EL (cell line): ENCODE measurements at places on chromosomes 11 and 22.

DNA sequence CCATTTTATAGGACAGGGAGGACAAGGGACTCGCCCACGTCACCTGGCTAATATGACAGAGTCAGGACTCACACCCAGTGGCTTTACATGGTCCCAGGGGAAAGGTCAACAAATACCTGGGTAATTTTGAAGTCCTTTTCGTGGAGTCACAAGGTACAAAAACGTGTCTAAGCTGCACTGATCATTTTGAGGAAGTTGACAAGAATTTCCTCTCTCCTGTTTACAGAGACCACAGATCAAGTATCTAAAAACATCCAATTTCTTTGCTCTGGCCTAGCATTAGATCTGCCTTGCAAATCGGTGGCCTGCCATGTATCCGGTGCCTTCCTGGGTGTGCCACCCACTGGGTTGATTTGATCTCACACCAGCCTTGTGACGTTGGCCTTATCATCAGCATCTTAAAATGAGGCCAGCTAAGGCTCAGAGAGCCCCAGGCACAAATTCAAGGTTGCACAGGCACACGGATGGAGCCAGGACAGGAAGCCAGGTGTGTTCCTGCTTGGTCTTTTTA, 17.6 kb downstream of the GDPD5 start:
- no peak for DNase-seq

DNA sequence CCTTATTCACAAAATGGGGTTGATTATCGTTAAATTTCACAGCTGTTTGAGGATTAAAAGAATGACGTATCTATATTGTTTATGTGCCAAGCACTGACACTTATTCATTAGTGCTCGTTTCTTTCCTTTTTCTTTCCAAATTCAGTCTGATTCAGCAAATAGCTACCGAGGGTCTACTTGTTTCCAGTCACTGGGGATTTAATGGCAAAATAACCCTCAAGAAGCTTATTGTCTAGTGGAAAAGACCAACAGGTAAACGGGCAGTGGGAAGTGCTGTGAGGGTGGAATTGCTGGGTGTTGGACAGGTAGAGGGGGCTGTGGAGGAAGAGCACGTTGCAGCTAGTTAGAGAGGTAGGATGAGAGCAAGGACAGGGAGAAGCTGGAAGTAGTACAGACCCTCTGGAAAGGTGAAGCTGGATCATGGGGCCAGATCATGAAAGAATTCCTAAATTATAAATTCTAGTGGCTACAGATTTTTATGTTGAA, 48.3 kb upstream of the BIRC3 start:
- no peak for DNase-seq

- no peak for DNase-seq
Measured at GRCh38 chr11:99275521-99275920, 254.8 kb downstream of the CNTN5 start.

- DNase-seq = peak; percentile 69
Measured at GRCh38 chr22:21642584-21643448, 714 bp downstream of the SDF2L1 start.

- no peak for DNase-seq
Measured at GRCh38 chr11:92964471-92964870, 5.0 kb upstream of the MTNR1B start.

- peak; percentile 93 for DNase-seq
Measured at GRCh38 chr22:20904008-20904979, 12.9 kb upstream of the CRKL start.

- peak; percentile 68 for DNase-seq
Measured at GRCh38 chr11:72041364-72042063, 38.8 kb downstream of the NUMA1 start.

DNA sequence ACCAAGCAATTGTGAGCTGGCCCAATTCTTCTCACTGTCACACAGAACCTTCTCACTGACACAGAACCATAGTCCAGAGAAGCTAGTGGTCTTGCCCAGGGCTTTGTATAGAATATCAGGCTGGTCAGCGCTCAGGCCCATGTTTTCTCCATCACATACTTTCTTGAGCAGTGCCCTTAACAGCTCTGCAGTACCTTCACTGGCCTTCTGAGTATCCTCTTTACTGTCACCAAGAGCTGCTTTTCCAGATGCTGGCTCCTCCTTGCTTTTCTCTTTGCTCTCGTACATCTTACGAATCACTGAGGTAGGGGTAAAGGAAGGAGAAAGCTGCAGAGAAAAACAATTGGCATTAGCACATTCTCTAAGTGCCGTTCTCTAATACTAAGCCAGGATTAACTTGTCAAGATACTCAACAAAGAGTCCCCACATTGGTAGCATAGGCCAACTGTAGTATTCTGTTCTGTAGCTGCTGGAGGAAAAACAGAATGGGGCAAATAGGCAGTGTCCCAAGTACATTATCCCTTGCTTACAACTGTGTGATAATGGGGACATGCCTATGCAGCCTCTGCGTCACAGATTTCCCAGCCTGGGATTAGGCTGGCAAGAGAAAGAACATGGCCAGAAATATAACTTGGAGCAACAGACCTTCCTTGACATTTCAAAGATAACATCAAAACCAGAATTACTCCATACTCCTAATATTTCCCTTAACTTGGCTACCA, 43.5 kb downstream of the DRG1 start:
- no peak for DNase-seq

DNA sequence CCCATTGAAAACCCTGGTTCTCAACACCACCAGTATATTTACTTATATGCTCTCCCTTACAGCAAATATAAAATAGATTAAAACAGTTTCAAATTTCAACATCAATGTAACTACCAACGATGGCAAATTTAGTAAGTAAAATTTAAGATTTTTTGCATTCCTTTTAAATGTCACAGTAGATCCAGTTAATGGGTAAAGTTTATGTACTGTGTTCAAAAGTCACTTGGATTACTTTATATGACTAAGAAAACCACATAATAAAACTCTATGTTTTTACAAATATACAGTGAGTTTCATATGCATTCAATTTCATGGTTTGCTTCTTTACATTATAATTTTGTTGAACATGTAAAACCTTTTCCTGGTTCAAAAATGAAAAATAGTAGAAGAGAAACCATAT, 364.6 kb downstream of the AASDHPPT start:
- DNase-seq = no peak
